ENCODE measurements at places on chromosomes 5 and 9. TPM values are rescaled to one million over a fixed set of nuclear protein-coding genes. Genes with fewer than 3 reads are reported as not detected.

NUDT12 gene
- 15.1 TPM for total RNA-seq

NUTM2G gene
- not detected for total RNA-seq

CEL gene
- 0.31 TPM for total RNA-seq

CA9 gene
- total RNA-seq, result not detected

UBAP2 gene
- 26.0 TPM for total RNA-seq

PCDHGB1 gene
- total RNA-seq, result not detected

CDH9 gene
- not detected for total RNA-seq

SLC36A3 gene
- total RNA-seq, result not detected

TRIP13 gene
- 67.2 TPM for total RNA-seq

SERF1B gene
- total RNA-seq, result 23.1 TPM

C9orf50 gene
- not detected for total RNA-seq

MEIKIN gene
- not detected for total RNA-seq

CCNI2 gene
- total RNA-seq, result not detected

ALDOB gene
- not detected for total RNA-seq

PCDHB13 gene
- total RNA-seq, result not detected

ANGPTL2 gene
- total RNA-seq, result 24.4 TPM

CD274 gene
- not detected for total RNA-seq

CREBRF gene
- 1.7 TPM for total RNA-seq

PAPPA gene
- 0.44 TPM for total RNA-seq

GABRG2 gene
- not detected for total RNA-seq

ZNF608 gene
- 25.7 TPM for total RNA-seq

CCL27 gene
- total RNA-seq, result not detected

IGFBPL1 gene
- 1.3 TPM for total RNA-seq

MYMK gene
- total RNA-seq, result not detected

CDC20B gene
- not detected for total RNA-seq

CDKN2B gene
- total RNA-seq, result 2.6 TPM

ADRB2 gene
- total RNA-seq, result not detected

EIF4EBP3 gene
- 1.3 TPM for total RNA-seq

RGS7BP gene
- not detected for total RNA-seq

UBE2QL1 gene
- not detected for total RNA-seq

DRD1 gene
- not detected for total RNA-seq

F12 gene
- 3.1 TPM for total RNA-seq

MOB3B gene
- not detected for total RNA-seq

RASEF gene
- total RNA-seq, result not detected

TLR4 gene
- not detected for total RNA-seq

TRIM52 gene
- total RNA-seq, result 3.6 TPM

RMRP gene
- 4,372 TPM for total RNA-seq

TRPM3 gene
- not detected for total RNA-seq

SOHLH1 gene
- not detected for total RNA-seq

WNT8A gene
- not detected for total RNA-seq

C5orf34 gene
- total RNA-seq, result 6.8 TPM

LRRC19 gene
- not detected for total RNA-seq

SGCD gene
- not detected for total RNA-seq

SH2D3C gene
- total RNA-seq, result 4.6 TPM

RNF183 gene
- not detected for total RNA-seq

TSSK1B gene
- not detected for total RNA-seq

Data from G401 (cell line).